Neuronal stem cell (in vitro differentiated cells): ENCODE measurements at places on chromosomes 7 and 10.

GRCh38 chr10:3787016-3787400 lies 2.0 kb upstream of the KLF6 start:
- no peak for DNase-seq
- peaks cover 6% of the 10 kb centered on the region for H3K4me1 ChIP-seq
- H3K27ac ChIP-seq, result no peak overlapping the region
- H3K36me3 ChIP-seq, result no peaks in the 10 kb centered on the region

GRCh38 chr7:20364571-20365196 lies 34.0 kb downstream of the ITGB8 start:
- DNase-seq, result no peak
- peaks cover 87% of the 10 kb centered on the region for H3K36me3 ChIP-seq
- no peaks in the 10 kb centered on the region for H3K4me1 ChIP-seq
- no peak overlapping the region for H3K4me3 ChIP-seq
- H3K27ac ChIP-seq, result no peak overlapping the region

GRCh38 chr10:82358486-82359099 lies 483.6 kb downstream of the NRG3 start:
- H3K27ac ChIP-seq, result no peak overlapping the region
- no peaks in the 10 kb centered on the region for H3K27me3 ChIP-seq
- no peaks in the 10 kb centered on the region for H3K4me1 ChIP-seq
- no peaks in the 10 kb centered on the region for H3K36me3 ChIP-seq
- no peak overlapping the region for H3K4me3 ChIP-seq
- DNase-seq, result no peak

DNA sequence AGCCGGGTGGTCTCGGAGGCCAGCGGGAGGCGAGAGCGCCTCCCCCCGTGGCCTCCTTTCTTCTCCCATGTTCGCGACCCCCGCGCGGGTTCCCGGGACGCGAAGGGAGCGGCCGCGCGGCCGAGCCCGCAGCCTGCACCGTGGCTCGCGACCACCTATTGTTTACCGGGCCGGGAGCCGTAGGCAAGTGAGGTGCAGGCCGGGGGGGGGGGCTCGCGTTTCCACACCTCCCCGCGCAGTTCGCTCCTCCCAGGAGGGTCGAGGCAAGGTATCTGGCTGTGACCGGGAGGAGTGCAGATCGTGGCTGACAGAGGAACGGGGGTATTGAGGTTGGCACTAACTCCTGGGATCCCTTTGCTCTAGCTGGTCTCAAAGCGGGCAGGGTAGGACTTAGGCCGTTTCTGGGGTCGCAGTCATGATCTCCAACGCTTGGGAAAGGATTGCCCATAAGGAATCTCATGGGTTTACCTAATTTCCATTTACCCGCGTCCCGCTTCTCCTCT lies 734 bp downstream of the PTPN12 start:
- peak; percentile 49 for DNase-seq
- H3K4me3 ChIP-seq, result peak overlapping the region; percentile 94
- peaks cover 19% of the 10 kb centered on the region for H3K36me3 ChIP-seq
- H3K4me1 ChIP-seq, result peaks cover 3% of the 10 kb centered on the region
- no peaks in the 10 kb centered on the region for H3K27me3 ChIP-seq
- peak overlapping the region; percentile 96 for H3K27ac ChIP-seq

- no peaks in the 10 kb centered on the region for H3K27me3 ChIP-seq
- H3K4me1 ChIP-seq, result peaks cover 13% of the 10 kb centered on the region
- no peak overlapping the region for H3K27ac ChIP-seq
- DNase-seq, result no peak
- H3K36me3 ChIP-seq, result no peaks in the 10 kb centered on the region
These were observed 28.0 kb downstream of the TMEM270 start for GRCh38 chr7:73888959-73889358.

DNA sequence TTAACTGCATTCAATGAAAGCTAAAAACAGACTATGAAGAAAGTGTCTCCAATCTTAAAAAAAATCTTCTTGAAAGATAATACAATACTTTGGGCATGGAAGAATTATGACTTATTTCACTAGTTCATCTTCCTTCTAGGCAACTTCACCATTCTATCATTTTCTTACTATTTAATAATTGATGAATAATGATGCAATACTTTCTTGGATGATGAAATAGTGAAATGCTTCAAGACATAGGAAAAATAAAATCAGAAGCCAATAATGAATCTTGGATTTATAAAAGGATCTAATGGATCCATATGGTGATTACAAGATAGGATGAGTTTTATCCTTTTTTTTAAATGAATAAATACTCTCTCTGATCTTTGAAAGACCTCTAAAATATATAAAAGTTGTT lies 4.4 kb downstream of the DMBT1 start:
- no peaks in the 10 kb centered on the region for H3K36me3 ChIP-seq
- no peak for DNase-seq
- peaks cover 33% of the 10 kb centered on the region for H3K27me3 ChIP-seq
- no peaks in the 10 kb centered on the region for H3K4me1 ChIP-seq
- no peak overlapping the region for H3K4me3 ChIP-seq

- H3K27me3 ChIP-seq, result no peaks in the 10 kb centered on the region
- H3K27ac ChIP-seq, result no peak overlapping the region
- no peaks in the 10 kb centered on the region for H3K4me1 ChIP-seq
- no peaks in the 10 kb centered on the region for H3K36me3 ChIP-seq
- DNase-seq, result no peak
- no peak overlapping the region for H3K4me3 ChIP-seq
These were observed 29.8 kb upstream of the SP8 start for GRCh38 chr7:20816372-20816959.

DNA sequence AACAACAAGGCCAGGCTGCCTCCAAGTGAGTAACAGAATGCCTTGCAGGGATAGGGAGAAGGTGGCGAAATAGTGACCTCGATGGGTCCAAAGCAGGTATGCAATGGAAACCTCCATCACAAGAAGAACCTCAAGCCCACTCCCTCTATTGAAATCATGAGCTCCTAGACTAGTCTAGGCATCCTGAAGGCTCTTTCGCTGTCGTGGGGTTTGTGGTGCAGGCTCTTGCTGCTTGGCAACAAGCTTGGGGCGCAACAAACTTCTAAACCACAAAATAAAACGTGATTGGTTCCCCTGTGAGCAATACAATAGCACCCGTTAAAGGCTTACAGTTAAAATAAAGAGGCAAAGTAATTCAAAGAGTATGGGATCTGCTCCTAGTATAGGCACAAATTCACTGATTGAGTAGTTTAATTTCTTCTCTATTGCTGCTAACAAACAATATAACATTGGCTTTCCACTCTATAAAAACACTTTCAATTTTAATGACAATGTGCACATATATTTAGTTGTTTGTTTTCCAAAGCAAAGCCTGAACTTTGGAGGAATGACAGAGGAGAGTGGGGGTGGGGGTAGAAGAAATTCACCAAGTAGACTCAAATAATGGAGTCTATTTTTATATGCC lies 64.1 kb downstream of the C10orf67 start:
- H3K27ac ChIP-seq, result no peak overlapping the region
- no peaks in the 10 kb centered on the region for H3K36me3 ChIP-seq
- peak; percentile 5 for DNase-seq
- H3K4me1 ChIP-seq, result peaks cover 4% of the 10 kb centered on the region
- H3K27me3 ChIP-seq, result peaks cover 10% of the 10 kb centered on the region

GRCh38 chr7:151062399-151063211 lies 3.2 kb downstream of the SLC4A2 start:
- no peak overlapping the region for H3K27ac ChIP-seq
- peak; percentile 77 for DNase-seq
- H3K27me3 ChIP-seq, result peaks cover 18% of the 10 kb centered on the region
- peaks cover 17% of the 10 kb centered on the region for H3K4me1 ChIP-seq
- H3K36me3 ChIP-seq, result peaks cover 22% of the 10 kb centered on the region

- no peak for DNase-seq
- H3K4me1 ChIP-seq, result no peaks in the 10 kb centered on the region
- H3K36me3 ChIP-seq, result no peaks in the 10 kb centered on the region
- no peak overlapping the region for H3K4me3 ChIP-seq
- H3K27me3 ChIP-seq, result no peaks in the 10 kb centered on the region
These were observed 26.6 kb upstream of the KAT6B start for GRCh38 chr10:74799721-74800221.

GRCh38 chr10:14060320-14061070 lies 270.2 kb downstream of the FRMD4A start:
- H3K4me3 ChIP-seq, result no peak overlapping the region
- DNase-seq, result no peak
- peaks cover 4% of the 10 kb centered on the region for H3K4me1 ChIP-seq
- H3K27me3 ChIP-seq, result no peaks in the 10 kb centered on the region
- H3K27ac ChIP-seq, result no peak overlapping the region
- H3K36me3 ChIP-seq, result no peaks in the 10 kb centered on the region

DNA sequence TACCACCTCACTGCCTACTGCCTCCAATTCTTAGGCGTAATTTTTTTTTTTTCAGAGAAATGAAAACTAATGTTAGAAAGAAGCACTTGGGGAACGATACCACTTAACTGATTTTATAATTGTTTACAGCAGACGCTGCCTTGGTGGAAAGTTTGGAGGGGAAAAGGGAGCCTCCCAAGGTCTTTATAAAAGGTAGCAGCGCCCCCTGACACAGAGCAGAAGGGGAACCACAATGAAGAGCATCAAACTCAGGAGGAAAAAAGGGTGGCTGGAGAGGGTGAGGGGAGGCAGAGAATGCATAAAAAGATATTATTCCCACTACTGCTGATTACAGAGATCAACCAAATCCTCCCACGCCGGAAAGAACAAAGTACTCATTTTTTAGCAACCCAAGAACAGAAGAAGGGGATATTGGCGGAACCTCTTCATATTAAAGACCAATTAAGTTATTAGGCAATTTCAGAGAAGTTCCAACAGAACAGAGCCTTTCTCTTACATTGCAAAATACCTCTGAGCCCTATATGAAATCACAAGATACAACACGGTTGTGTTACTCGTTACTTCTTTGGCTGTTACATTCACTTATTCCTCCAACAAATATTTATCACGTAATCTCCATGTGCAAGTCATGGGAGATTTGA lies 135.8 kb downstream of the TEX36 start:
- DNase-seq, result no peak
- H3K27me3 ChIP-seq, result no peaks in the 10 kb centered on the region
- H3K36me3 ChIP-seq, result no peaks in the 10 kb centered on the region
- no peak overlapping the region for H3K27ac ChIP-seq
- H3K4me1 ChIP-seq, result peaks cover 2% of the 10 kb centered on the region
